ENCODE measurements at places on chromosomes 5 and 9.

DNA sequence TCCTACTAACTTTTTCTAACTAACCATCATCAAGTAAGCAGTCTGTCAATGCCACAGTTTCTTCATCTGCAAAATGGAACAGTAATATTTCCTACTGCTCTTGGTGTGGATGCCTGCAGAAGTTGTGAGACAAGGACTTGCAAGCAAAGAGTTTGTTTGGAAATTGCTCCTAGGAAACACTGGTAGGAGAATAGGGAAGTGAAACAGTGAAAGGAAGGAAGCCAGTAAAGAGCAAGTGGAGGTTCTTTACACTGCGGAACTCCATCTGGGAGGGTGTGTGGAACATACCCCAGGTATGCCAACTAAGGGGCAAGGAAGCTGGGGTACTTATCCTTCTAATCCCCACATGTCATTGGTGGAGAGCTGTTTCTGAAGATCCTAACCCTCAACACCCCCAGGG is 119.9 kb downstream of the FOXD1 start:
- no peak for DNase-seq

DNA sequence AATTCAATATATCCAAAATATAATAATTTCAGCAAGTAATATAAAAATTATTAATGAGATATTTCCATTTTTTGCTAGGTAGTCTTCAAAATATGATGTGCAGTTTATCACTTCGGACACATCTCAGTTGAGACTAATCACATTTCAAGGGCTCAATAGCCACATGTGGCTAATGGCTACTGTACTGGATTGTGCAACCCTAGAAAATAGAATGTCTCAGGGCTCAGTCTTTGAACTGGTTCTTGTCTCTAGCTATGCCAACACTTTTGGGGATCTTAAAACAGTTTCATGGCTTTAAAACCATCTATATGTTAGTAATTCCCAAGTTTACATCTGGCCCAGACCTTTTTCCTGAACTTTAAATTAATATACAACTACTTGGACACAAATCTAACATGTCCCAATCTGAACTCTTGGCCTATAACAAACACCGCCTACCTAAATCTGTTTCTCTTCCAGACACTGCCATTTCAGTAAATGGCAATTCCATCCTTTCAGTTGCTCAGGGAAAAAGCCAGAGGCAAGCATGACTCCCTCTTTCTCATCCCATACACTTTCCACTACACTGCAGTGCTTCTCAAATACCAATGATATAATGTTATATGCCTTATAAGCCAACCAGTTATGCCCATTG is 18.8 kb downstream of the PTAR1 start:
- no peak for DNase-seq

DNA sequence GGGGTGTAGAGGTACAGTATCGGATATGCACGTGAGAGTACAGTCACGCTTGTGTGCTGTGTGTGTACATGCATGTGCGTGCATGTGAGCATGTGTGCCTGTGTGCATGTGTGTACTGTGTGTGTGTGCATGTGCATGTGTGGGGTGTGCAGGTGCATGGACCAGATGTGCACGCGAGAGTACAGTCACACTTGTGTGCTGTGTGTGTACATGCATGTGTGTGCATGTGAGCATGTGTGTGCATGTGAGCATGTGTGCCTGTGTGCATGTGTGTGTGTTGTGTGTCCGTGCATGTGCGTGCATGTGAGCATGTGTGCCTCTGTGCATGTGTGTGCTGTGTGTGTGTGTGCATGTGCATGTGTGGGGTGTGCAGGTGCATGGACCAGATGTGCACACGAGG is 10.3 kb downstream of the SLC6A19 start:
- DNase-seq: no peak

DNA sequence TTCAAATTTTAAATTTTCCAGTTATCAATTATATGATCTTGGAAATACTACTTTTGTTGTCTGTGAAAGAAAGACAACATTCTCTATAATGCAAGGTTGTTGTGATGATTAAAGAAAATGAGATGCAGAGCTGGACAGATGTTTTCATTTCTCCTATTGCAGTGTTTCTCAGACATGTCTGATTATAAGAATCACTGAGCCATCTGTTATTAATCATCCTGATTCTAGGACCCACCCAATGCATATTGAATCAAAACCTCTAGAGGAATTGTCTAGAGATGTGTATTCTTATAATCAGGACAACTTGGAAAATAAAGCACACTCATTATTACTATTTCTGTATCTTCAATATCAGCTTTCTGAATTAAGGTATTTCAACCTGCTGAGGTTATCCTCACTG is 121.1 kb upstream of the ASTN2 start:
- no peak for DNase-seq

DNA sequence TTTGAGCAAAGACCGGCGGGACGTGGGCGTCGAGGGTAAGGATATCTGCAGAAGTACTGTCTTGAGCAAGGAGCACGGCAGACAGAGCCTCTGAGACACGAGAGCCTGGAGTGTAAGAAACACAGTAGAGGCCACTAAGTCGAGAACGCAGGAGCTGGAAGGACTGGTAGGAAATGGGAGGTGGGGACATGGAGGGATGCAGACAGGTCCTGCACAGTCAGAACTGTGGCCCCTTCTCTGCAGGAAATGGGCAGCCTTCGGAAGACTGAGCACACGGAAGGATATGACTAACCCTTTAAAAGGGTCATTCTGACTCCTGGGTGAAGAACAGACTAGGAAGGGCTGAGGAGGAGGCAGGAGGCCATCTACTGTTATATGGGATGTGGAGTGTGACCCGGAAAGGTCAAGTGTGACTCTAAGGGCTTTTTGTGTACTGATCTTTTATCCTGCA is 1.4 kb upstream of the CAMSAP1 start:
- DNase-seq: no peak

- DNase-seq: no peak
These were observed 40.4 kb upstream of the HSPB3 start for GRCh38 chr5:54415147-54415546.

GRCh38 chr5:20055301-20055700 is 67.3 kb upstream of the CDH18 start:
- no peak for DNase-seq

DNA sequence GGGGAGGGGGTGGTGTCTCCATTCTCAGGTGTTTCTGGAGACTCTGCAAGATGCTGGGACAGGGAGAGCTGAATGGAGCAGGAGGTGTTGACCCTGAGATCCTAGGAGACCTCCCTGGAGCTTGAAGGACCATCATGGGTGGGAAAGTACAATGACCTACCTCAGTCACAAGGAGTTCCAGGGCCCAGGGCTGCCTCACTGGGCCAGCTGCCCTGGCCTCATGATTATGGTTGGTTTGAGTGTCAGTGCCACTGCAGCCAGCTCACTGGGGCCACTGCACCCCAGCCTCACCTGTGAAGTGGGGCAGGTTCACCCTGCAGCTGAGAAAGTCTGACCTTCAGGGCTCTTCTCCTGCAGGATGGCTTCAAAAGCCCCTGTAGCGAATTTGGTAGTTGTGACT is 372.5 kb downstream of the IRX2 start:
- DNase-seq: no peak

GRCh38 chr5:11197726-11198125 is 436.7 kb upstream of the DAP start:
- no peak for DNase-seq

GRCh38 chr5:98341038-98342032 is 432.1 kb upstream of the RGMB start:
- no peak for DNase-seq

DNA sequence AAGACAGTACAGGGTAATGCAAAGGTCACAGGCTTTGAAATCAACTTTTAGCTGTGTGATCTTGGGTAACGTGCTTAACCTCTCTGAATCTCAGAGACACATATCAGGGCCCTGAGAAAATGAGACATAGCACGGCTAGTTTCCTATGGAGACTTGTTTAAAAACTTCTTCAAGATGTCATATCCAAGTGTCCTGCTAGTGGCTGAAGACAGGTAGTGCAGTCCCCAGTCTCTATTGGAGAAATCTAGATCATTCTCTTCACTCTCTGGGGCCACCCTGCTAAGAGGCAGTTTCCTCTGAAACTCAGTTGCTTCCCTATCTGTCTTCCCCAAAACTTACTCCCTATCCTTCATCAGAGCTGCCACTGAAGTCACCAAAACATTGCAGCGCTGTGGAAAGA is 30.3 kb upstream of the GRXCR2 start:
- DNase-seq: no peak

GRCh38 chr9:18776836-18777820 is 255.9 kb downstream of the SAXO1 start:
- no peak for DNase-seq

DNA sequence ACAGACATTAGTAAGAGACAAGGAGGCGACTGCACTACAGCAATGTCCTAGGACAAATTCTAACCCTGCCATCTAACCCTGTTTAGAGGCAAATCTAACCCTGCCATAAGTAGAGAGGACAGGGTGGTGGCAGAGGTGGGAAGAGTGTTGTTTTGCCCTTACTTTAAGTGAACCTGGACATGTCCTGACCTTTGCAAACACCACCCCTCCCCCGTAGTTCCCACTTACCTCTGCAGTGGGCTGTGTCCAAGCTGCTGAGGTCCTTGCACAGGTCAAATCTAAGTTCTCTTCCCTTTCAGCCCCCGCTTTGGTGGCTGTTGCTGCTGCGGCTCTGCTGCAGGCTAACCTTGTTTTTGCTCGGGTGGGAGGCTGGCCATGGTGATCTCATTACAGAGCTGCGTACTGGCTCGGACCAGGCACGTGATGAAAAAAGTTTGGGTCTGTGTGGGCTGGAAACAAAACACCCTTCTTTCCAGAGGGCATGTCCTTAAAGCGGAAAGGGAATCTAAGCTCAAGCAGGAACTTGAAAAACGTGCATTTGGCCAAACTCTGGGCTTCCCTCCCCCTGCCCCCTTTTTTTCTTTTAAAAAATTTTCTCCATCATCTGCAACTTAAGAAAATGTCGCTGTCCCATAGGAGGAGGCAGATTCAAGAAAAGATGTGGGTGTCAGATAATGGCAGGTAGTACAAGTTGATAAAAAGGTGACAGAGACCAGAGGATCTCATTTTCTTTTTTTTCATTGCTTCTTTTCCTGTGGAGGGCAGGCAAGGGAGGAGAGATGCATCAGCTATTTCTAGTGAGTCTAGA is at the start of gene FAXDC2:
TSS of gene FAXDC2 (minus strand) at position 349 of the 808 bp plus-strand sequence. CDS start 12,425 bp downstream, outside the sequence.
- DNase-seq: no peak

GRCh38 chr5:173495225-173495904 is 121.1 kb downstream of the BOD1 start:
- no peak for DNase-seq

DNA sequence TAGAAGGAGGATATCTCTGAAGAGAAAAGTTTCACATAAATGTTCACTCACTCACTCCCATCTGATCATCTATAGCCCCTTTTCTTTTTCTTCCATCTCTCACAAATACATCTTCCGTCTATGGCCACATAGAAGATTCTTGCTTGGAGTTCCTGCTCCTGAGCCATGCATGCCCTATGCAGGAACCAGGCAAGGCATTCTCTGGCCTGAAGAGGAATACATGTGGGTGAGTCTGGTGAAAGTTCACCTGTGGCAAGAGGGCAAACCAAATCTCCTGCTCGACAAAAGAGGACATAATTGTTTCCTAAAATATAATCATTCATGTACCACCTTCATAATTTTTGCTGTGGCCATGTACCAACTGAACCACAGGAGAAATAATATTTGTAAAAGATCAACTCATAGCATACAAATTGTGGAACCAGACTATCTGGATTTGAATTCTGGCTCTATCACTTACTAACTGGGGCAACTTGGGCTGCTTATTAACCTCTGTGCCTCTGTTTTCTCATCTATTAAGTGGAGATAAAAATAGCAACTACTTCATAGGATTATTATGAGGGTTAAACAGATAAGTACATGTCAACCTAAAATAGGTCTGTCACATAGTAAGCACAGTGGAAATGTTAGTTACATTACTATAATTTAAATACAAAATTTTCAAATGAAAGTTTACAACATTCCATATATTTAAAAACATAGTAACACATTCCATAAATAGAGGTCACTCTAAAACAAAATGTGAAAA is 121.2 kb upstream of the NFIB start:
- DNase-seq: no peak

DNA sequence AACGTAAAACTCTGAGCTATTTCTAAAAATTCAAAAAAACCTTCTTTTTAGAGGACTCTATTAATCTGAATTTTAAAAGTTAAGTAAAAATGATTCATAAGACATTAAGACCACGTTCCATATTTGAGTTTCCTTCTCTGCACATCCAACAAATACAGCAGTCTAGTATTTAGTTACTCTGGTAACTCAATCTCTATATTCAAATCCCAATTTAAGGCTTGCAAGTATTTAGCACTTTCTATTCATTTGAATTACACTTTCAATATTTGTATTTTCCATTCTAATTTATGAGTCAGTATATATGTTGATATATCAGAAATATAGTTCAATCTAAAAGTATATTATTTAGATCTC is 17.7 kb downstream of the RFX3 start:
- DNase-seq: no peak

DNA sequence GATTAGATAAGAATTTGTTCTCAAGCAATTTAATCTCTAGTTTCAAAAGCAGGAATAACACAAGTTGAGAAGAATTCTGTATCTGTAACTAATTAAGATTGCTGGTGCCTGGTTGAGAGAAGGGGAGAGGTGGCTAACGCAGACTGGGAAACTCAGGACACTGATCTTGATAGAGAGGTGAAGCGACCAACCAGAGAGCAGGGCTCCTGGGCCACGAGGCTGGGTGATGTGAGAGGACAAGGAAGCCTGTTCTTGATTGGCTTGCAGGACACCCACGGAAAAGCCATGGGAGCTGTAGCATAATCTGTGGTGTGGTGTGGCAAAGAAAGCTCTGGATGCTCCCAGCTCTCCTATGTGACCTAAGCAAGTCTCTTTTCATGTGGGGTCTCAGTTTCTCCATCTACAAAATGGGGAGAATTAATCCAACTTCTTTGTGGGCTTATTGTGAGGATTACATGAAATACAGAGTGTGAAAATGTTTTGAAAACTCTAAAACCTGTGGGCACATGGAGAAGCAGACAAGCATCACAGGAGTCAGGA is 594.1 kb upstream of the BRINP1 start:
- no peak for DNase-seq

GRCh38 chr9:87148331-87149104 is 201.2 kb upstream of the GAS1 start:
- no peak for DNase-seq

- DNase-seq: no peak
These were observed 77.2 kb upstream of the IRX4 start for GRCh38 chr5:1959725-1960581.

GRCh38 chr9:121279776-121280388 is 11.9 kb downstream of the GSN start:
- no peak for DNase-seq

DNA sequence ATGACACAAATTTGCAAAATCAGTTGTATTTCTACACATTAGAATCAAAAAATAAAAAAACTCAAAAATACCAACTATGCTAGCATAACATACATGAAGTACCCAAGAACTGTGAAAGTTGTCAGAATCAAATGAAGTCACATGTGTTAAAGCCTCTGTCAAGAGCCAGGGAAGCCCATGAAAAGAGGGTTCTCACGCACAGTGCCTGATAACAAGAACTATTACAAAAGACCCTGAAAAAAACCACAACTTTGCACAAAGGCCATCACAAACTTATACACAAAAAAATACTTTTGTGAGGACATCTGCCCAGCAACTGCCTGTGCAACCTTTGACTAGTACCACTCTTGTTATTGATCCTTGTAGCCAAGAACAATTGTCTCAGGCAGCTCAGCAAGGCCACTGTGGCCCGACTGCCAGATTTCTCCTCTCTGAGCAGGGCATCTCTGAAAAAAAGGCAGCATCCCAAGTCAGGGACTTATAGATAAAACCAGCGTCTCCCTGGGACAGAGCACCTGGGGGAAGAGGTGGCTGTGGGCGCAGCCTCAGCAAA is 28.9 kb upstream of the HNRNPA0 start:
- no peak for DNase-seq

- DNase-seq: no peak
These were observed 92.5 kb upstream of the CPEB4 start for GRCh38 chr5:173795601-173796000.

- DNase-seq: no peak
These were observed 15.2 kb downstream of the CYSTM1 start for GRCh38 chr5:140189977-140190871.
